ENCODE measurements at places on chromosomes 2 and 18. TPM values are rescaled to one million over a fixed set of nuclear protein-coding genes. Genes with fewer than 3 reads are reported as not detected.
A peak's percentile ranks its signal among the peaks of the same experiment; 100 is the strongest.

Gene NT5DC4
- total RNA-seq, result not detected

Gene FN1
- 0.67 TPM for total RNA-seq

Gene SEPTIN10
- total RNA-seq, result not detected

Gene DQX1
- 1.4 TPM for total RNA-seq

- DNase-seq, result no peak
Observed at GRCh38 chr2:98134172-98135005, 47.4 kb downstream of the VWA3B start.

DNA sequence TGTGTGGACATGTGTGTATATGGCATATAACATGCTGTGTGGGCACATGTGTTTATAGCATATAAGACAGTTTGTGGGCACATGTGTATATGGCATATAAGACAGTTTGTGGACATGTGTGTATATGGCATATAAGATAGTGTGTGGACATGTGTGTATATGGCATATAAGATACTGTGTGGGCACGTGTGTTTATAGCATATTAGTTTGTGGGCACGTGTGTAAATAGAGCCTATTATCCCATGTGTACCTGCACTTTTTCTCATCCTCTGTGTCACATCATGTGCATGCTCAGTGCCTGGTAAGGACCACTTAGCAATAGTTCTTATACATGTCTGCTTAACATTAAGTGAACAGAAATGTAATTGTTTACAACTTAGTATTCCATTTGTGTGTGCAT, 45.2 kb downstream of the TPO start:
- no peak for DNase-seq

- peak; percentile 78 for DNase-seq
Observed at GRCh38 chr2:96839293-96839874, 4.4 kb downstream of the ANKRD23 start.

DNA sequence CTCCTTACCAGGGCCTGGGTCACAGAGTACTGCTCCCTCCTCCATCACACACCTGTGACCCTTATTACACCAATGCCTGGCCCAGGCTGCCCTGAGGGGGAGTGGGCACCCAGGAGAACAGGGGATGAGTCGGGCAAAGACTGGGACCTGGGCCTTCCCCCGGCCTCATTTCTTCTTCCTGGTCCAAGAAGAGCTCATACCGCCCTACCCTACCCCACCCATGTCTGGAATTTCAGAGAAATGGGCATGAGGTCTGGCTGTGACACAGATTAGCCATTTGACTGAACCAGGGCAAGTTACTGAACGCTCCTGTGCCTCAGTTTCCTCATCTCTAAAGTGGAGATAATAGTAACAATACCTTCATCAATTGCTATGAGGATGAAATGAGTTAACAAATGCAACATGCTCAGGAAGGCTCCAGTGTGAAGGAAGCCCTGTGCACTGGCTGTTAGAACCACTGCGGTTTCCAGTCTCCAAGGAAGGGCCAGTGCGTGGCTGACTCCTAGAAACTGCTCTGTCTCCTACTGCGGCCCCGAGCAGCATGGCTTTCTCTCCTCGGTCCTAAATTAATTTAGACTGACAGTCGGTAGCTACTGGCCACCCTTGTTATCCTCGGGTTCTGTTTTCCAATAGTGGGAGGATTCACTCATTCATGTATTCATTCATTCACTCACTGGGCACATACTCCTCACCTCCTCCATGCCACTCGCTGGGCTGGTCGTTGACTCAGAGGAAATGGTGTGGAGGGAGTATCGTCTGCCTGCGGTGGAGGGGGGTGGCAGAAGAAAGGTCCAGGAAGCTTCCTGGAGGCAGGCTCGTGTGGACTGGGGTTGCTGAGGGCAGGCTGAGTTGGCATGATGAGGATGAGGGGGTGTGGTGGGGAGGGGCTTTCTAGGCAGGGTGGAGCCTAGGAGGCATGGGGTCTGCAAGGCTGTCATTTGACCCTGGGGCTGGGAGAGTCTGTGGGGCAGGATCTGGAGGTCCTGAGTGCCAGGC, 175.6 kb downstream of the GLI2 start:
- DNase-seq, result no peak
